Cortex of kidney (tissue), 1 donor: ENCODE measurements at places on chromosomes 5 and 9.

- DNase-seq, result no peak
Observed at GRCh38 chr9:116501871-116502270, 185.2 kb upstream of the TRIM32 start.

- DNase-seq, result no peak
Observed at GRCh38 chr5:139839232-139839815, 43.7 kb downstream of the PSD2 start.

- DNase-seq, result no peak
Observed at GRCh38 chr5:168879929-168880328, 300.8 kb upstream of the PANK3 start.

GRCh38 chr5:59709346-59709821 lies 184.1 kb downstream of the PDE4D start:
- no peak for DNase-seq

GRCh38 chr5:39411061-39411460 lies 13.7 kb downstream of the DAB2 start:
- DNase-seq, result no peak

DNA sequence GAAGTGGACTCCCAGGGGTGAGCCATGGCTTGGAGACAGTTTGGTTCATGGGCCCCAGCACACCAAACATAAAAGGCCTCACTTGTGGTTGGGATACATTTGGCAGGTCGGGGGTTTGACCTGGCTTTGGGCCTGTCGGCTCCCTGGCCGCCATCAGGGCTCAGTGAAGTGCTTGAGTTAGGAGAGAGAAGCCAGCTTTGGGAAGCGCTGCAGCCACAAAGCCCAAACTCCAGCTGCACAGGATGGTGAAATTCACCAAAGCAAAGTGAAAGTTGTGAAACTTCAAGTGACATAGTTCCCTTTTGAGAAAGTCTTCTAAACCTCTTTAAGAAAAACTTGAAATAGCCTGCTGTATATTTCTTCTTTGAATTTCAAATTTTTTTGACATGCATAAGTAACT lies 27.5 kb downstream of the SLC46A2 start:
- no peak for DNase-seq
